ENCODE measurements at places on chromosomes 7 and 10.

DNA sequence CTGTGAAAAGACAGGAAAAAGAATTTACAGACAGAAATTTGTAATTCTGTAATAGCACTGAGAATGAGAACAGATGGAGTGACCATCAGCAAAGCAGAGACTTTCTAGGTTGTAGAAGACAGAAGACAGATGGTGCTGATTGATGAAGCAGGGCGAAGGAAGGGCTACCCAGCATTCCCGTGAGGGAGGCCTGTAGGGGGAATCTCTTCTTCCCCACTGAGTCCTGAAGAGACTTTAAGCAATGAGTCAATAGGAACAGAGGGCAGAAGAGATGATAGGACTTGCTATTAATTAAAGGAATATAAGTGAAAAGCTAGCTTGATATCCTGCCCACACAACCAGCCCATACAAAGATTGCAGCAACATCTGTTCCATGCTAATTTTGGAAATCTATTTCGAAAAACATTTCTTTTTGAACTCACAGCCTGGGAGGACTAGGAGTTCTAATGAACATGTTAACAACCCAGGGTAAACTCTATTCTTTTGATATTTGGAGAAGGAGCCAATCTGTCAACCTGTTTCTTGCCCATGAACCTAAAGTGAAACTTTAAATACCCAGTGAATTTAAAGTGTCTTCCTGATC lies 44.1 kb downstream of the RALA start:
- DNase-seq: no peak

GRCh38 chr10:116810120-116810500 lies 39.2 kb upstream of the ENO4 start:
- no peak for DNase-seq

DNA sequence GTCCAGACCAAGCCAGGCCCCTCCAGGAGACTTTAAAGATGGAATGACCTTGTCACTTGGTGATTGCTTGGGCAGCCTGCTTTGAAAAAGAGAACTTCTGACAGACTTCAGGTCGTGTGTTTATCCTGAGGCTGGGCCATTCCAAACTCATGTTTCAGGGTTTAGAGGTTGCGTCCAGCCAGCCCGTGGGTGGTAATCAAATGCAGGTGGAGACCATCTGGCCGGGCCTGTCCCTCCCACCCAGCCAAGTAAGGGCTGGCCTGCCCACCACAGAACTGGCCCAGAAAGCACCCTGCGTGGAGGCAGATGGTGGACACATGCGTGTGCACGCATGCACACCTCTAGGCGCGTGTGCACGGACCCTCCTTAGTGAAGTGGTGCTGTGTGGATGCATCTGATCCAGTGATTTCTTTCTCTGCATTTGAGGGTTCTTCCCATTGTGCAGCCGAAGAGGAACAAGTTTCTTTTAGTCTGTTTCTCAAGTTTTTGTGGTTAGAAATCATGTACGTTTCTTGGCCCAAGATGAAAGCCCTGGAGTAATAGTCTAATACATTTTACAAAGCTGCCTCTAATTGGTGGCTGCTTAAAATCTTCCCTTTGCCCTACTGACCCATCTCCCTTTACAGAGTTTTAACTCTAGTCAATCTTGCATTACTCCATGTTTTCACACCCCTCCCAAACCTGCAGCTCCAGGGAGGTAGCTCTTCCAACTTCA lies 43.0 kb downstream of the SUFU start:
- no peak for DNase-seq

DNA sequence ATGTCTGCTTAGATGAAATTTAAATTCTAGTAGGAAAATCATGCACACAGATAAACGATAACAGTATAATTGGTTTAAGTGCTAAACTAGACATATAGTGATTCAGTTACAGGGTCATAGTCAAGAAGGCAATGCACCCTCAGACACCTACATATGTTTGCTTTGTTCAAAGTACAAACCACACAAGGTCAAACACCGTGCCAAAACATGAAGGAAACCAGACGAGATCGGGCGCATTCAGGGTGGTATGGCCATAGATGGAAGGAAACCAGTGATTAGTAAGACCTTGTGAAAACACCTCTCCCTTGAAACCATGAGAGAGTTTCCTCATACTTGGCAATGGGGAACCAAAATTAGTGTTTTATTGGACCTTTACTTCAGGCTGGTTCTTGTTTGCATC lies 906.9 kb downstream of the PCDH15 start:
- DNase-seq: no peak

DNA sequence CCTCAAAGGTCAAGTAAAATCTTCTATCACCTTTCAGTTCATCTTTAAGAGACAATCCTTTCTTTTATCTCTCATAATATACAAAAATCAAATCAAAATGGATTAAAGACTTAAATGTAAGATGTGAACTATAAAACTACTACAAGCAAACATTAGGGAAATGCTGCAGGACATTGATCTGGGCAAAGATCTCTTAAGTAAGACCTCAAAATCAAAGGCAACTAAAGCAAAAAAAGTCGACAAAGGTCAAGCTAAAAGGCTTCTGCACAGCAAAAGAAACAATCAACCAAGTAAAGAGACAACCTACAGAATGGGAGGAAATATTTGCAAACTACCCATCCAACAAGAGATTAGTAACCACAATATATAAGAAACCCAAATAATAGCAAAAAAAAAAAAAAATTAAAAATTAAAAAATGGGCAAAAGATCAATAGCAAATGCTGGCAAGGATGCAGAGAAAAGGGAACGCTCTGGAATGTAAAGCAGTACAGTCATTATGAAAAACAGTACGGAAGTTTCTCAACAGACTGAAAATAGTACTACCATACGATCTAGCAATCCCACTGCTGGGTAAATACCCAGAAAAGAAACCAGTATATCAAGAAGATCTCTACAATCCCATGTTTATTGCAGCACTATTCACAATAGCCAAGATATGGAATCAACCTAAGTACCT lies 41.7 kb downstream of the TNPO3 start:
- DNase-seq: no peak

GRCh38 chr10:126214021-126214420 lies 174.3 kb downstream of the ADAM12 start:
- no peak for DNase-seq

DNA sequence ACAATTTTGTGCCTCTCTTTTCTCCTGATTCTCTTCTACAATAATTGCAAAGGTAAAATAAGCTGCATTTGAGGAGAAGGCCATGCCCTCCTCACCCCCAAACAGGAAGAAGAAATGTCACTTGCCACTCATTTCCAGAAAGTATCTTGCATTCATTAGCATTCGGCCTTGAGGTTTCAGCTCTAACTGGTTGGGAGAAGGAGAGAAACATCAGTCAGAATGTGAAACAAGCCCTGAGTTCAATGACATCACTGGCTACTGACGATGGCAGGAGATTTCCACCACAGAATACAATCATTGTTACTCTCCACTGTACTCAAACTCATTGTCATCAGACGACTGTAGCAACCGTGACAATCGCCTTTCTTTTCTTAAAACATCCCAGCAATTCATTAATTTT lies 72.8 kb downstream of the PRKCQ start:
- peak; percentile 13 for DNase-seq

DNA sequence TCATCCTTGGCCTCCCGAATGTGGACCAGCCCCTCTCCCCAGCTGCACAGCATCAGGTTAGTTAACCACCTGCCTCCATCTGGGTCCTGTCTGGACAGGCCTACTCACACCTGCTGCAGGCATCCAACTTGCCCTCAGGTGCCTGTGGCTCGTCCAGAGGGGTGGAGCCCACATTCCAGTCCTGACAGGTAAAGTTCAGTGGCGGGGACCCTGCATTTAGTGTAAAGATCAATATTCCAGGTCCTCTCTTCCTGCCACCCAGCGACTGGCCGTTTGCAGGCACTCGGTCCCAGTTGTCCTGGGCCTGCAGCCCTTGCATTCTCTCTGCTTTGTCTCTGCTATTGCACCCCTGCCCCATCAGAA lies 15.0 kb downstream of the HTRA1 start:
- DNase-seq: no peak

DNA sequence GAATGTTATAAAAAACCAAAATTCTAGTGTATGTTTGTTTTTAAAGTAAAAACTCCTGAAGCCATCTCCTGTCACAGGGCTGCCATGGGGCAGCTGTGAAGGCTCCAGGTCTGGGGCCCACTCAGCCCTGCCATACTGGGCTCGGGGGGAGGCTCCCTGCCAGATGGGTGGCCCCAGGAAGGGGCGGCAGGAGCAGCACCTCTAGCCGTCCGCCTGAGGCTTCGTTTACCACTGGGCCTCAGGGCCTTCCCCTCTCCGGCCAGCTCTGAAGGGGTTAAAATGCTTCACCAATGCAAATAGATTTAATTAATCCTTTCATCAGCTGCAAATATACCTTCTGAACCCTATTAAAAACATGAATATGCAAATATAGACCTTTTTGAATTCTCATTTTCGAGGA lies 139.0 kb downstream of the ELFN1 start:
- DNase-seq: no peak

GRCh38 chr10:51950996-51951555 lies 251.7 kb upstream of the CSTF2T start:
- DNase-seq: no peak

DNA sequence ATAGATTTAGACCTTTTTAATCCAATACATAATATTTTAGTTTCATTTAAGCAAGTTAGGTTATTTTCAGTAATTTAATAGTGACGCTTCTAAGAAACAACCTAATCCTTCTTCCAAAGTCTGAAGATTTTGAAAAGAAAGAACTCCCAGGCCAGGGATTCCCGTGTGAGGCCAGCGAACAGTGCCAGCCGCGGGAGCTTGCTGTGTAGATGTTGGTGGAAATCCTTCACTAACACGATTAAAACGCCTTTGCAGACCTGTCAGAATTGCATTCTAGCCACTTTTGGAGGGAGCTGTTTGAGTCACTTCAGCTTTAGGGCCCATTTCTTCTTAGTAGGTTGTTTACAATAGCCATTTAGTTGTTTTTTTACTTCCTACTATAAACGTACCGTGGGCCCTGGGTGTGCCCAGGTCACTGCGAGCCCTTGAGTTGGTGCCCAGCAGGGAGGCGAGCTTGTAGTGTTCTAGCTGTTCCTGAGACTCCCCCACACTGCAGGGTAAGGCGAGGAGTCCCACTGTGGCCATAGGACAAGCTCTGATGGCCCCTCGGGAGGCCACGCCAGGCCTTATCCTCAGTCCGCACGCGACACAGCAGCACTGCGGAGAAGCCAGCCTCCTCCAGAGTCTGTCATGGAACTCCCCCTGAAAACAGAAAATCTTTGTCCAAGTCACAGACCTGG lies 32.3 kb downstream of the PPP2R2D start:
- no peak for DNase-seq

GRCh38 chr7:115306586-115306985 lies 384.7 kb downstream of the MDFIC start:
- DNase-seq: no peak

- no peak for DNase-seq
Observed at GRCh38 chr10:125024497-125025234, 82.7 kb downstream of the ZRANB1 start.

DNA sequence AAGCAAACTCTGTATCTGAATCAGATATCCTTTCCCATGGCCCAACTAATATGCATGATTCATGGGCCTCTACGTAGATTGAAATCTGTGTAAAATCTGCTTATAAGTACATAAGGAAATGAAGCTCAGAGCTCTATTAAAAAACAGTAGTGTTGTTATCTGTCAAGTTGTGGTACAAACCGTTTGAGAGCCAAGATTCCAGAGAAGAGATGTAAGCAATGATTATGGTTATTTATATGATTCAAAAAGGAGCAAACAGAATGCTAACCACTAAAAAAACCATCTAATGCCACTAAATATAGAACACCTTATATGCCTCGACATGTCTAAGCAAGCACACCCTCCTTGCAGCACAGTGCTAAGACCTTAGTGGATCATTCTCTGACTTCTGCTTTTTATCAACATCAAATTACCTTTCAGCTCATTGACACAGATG lies 26.6 kb downstream of the RPP38 start:
- DNase-seq: no peak

DNA sequence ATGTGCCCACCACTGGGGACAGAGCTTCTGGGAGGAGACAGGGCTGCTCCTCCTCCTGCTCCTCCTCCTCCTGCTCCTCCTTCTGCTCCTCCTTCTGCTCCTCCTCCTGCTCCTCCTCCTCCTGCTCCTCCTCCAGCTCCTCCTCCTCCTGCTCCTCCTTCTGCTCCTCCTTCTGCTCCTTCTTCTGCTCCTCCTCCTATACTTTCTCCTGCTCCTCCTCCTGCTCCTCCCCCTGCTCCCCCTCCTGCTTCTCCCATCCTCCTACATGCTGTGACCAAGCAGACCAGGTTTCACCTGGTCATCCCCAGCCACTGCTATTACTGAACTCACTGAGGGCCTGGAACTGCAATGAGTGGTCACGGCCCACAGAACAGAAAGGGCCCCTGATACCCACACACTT lies 154.0 kb upstream of the PPP2R2D start:
- DNase-seq: no peak

DNA sequence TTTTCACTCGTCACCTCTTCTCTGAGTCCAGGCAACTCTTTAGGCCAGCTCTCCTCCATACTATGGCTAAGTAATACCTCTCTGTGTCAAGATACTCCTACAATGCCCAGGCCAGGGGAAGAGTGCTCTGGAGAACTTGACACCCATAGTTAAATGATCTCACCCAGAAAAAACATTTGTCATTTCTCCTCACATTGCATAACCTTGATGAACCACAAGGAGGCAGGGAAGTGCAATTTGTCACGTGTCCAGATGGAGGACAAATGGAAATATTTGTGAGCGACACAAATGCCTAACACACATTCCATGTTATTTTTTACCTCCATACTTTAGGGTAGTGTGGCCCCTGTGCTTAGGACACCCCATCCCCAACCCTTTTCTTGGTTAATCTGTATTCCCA lies 78.3 kb downstream of the HTR7 start:
- no peak for DNase-seq

DNA sequence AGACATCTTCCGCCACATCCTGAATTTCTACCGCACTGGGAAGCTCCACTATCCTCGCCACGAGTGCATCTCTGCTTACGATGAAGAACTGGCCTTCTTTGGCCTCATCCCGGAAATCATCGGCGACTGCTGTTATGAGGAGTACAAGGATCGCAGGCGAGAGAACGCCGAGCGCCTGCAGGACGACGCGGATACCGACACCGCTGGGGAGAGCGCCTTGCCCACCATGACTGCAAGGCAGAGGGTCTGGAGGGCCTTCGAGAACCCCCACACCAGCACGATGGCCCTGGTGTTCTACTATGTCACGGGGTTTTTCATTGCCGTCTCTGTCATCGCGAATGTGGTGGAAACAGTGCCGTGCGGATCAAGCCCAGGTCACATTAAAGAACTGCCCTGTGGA lies 1.9 kb downstream of the KCND2 start:
- no peak for DNase-seq

GRCh38 chr7:28580665-28581064 lies 168.3 kb downstream of the CREB5 start:
- no peak for DNase-seq
